ENCODE measurements at places on chromosomes 1 and 21.
A peak's percentile ranks its signal among the peaks of the same experiment; 100 is the strongest.

- DNase-seq: no peak
Measured at GRCh38 chr21:43370091-43370658, 56.8 kb downstream of the SIK1 start.

GRCh38 chr1:17994046-17994445, 113.6 kb upstream of the IGSF21 start:
- DNase-seq: no peak

- no peak for DNase-seq
Measured at GRCh38 chr1:114755006-114755931, 2.5 kb downstream of the CSDE1 start.

GRCh38 chr21:16055014-16055413, 325.2 kb downstream of the USP25 start:
- DNase-seq: no peak

GRCh38 chr1:94940738-94941137, 13.8 kb upstream of the CNN3 start:
- DNase-seq: no peak

DNA sequence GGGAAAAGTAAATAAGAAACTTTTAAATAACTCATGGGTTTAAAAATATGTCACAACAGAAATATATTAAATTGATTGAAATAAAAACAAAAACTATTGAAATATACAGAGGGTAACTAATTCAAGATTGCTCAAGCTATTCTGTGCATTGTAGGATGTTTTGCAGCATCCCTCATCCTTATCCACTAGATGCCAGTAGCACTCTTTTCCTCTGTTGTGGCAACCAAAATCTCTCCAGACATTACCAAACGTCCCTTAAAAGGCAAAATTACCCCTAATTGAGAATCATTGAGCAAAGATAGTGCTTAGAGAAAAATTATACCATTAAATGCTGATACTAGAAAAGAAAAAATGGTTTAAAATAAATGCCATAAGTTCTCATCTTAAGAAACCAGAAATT, 682.6 kb downstream of the RWDD3 start:
- no peak for DNase-seq

DNA sequence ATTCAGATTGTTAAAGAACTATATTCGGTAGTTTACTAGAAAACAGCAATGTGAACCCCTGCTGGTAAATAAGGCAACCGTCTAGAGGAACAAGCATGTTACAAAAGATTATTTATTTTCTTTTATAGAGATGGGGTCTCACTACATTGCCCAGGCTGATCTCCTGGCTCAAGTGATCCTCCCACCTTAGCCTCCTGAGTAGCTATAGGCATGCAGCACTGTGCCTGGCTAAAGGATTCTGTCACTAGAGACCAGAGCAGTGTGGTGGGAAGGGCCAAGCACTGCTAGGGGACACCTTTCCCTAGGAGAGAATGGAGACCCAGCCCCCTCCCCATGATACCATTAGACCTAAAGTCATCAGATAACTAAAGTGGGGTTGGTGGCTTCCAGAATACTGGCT, 28.9 kb downstream of the SLC27A3 start:
- no peak for DNase-seq

DNA sequence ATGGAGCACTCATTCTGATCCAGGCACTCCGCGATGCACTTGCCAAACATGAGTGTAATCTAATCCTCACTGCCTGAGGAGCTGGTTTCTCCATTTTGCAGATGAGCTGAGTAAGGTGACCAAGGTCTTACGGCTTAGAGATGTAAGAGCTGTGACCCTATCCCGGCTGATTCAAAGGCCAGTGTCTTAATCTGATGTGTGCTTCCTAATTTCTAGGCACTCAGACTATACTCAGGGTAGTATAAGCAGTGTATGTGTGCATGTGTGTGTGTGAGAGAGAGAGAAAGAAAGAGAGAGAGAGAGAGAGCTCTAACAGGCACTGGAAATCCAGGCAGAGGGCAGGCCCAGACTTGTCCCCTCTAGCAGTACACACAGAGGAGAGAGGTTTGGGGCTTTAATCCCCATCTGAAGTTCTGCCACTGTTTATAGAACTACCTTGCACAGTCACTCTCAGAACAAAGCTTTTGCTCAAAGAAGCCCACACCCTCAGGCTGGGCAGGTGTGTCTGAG, 188.2 kb downstream of the ZBTB18 start:
- no peak for DNase-seq

DNA sequence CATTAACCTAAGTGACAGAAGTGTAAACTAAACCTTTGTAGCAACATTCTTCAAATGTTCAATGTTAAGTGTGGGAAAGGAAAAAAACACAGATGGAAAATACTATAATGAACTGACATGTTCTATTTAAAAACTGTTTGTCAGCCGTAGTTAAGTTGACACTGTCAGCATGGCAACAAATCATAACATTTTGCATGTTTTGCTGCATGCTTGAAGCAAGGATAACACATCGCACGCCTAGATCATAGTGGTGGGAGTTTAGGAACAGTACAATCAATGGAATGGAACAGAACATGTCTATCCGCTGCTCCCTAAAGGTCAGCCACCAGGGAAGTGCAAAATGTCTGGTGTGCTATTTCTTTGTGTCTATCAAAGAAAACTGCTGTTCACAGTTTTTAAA, 62.5 kb upstream of the ESRRG start:
- no peak for DNase-seq

DNA sequence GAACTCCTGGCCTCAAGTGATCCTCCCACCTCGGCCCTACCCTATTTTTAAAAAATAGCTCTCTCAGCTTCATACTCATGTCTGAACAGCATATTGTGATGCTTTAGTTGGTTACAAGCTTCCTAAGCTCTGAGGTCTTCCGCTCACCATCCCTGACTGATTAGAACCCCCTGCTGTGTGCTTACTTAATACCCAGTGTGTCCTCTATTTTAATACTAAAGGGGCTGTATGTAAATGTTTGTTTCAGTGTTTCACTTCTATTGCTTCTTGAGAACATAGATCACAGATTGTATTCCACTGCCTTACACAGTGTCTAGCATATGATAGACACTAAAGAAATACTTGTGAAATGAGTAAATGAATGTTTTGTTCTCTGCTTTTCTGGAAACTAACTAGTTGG, 29.8 kb downstream of the ZYG11B start:
- DNase-seq: no peak

- DNase-seq: no peak
Measured at GRCh38 chr1:228094432-228095016, 8.6 kb downstream of the C1orf35 start.

GRCh38 chr1:158163000-158163947, 17.4 kb upstream of the CD1D start:
- no peak for DNase-seq

- DNase-seq: no peak
Measured at GRCh38 chr1:201769966-201770365, 59.0 kb upstream of the IPO9 start.

- no peak for DNase-seq
Measured at GRCh38 chr1:169985757-169986156, 88.7 kb downstream of the KIFAP3 start.

- DNase-seq: no peak
Measured at GRCh38 chr1:59967780-59968179, 41.2 kb upstream of the CYP2J2 start.

DNA sequence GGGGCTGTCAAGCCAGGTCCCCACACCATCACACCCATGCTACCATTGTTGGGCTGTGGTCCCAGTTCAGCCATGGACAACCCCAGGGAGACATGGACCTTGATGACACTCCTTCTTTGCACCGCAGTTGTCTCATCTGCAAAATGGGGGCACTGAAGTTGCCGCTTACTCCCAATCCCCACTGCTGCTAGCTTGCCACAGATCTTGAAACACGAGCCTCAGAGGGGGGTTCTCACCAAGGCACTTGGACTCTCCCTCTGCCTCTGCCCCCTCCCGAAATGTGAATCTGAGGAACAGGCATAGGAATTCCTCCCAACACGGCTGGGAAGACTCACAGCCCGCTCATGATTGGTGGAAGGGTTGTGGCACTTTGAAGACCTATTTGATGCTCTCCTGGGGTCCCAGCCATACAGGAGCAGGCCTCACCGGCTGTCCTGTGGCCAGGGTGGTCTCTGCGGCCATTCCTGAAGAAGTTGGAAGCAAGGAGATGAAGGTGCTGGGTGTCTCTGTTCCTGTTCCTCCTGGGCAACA, 31.1 kb downstream of the RUNX3 start:
- DNase-seq: no peak

GRCh38 chr1:19676438-19676922, 11.8 kb downstream of the HTR6 start:
- no peak for DNase-seq

DNA sequence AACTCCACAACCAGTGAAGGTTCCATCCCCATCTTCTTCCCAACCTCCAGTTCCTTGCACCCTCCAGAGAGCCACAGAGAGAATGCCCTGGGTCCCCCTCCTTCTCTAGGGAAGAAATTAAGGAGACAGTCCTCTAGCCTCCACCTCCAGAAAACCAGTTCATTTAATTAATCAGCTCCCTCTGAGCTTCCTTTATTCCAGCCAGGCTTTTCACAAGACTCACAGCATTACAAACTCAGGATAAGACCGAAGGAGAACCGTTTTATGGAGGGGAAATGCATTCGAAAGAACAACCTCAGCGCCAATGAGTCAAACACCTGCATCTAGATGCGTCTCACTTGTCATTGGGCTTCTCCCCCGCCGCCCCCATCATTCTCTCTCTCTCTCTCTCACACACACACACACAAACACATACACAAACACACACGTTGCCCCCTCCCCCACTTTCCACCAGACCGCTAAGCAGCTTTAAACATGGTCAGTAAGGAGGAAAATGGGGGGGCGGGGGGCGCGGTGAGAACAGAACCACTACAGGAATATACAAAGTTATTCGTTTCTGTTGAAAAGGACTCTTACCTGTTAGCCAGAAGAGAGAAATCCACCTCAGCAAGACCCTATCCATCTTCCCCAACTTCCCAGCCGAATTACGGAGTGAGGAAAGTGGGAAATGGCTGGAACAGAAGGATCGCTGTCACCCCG, 544 bp downstream of the ILDR2 start:
- DNase-seq: peak; percentile 34

DNA sequence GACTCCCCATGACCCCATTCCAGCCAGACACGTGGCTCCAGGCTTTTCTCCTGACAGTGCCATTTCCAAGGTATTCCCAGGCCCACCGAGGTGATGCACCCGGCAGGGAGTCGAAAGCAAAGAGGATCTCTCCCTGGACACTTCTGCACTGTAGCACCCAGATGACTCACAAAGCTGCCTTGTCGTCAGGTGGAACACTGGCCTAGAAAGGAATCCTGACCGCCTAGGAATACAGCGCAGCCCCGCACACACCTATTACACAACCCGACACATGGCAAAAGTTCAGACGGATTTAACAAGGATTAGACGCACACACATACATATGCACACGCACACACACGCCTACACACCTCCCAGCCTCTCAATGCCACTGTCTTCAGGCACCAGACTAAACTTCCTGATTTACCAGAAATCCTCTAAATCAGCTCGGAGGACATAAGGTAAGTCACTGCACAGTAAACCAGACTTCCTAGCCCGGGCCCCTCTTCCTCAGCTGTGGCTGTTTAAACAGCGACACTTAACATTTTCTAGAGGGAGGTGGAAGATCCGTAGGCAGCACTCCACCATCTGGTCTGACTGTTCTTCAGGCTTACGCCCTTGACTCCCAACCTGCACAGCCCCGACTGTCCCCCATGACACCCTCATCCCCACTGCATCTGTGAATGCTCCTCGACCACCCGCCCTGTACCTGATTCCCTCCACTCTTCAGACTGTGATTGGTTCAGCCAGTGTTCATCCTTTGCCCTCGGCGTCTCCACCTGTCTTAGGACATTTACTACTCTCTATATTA, 12.7 kb downstream of the FAM89A start:
- DNase-seq: no peak

DNA sequence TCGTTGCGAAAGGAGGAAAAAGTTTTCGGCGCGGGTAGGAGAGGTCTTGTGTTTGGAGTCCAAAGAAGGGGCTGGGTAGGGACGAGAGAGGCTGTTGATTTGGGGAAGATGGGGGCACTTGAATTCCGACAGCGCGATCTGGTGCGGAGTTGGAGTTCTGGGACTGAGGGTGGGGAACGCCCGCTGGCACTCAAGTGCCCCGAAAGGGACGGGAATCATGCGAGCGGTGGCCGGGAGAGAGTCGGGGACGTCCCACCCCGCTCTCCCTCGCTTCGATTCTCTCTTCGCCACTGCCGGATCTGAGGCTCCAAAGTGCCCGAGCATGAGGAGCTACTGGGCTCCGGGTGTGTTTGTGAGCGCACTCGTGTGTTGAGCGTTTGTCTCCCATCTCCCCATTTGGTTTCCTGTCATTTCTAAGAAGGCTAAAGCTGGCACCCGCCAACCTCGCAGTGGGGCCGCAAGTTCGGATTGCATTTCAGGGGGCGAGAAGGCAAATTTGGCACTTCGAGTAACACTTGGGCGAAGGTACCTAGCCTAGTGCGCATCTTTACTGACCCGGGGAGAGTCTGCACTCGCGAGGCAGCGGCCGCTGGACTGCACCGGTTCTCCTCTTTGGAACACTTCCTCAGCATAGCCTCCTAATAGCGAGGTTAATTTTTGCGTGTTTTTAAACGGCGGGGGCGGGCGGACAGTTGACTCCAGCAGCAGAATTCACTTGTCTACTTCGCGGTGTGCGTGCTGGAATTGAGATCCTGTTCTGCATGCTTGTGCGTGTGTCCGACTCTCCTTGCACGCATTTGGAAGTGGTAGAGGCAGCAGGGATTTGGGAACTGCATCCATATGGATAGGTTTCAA, 1.2 kb downstream of the CHRM3 start:
- DNase-seq: no peak

DNA sequence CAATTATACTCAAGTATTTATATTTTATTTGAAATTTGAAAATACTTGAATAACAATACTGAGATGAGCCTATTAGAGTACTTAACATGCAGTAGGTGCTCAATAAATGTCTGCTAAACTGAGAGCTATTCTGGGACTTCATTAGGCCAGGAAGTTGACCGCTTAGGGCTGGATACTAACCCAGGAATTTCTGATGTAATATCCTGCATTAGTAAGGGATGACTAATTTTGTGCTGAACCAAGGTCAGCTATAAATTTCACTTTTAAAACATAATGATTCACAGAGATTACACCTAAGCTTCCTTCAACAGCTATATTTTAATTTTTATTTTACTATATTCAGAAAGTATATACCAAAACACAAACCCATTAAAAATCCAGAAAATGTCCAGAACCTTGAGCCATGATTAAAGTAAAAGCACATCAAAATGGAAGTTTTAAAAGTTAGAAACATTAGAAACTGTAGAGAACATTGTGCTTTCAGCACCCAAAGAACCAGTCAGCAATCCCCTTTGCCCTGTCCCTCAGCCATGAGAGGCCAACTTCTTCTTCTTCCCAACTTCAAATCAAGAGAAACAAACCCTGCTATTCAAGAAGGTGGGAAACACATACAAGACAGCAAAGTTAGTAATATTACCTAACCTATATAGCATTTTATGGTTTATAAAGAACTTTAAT, 35.4 kb downstream of the WNT2B start:
- no peak for DNase-seq

- no peak for DNase-seq
Measured at GRCh38 chr1:51518586-51519047, 449 bp downstream of the EPS15 start.

DNA sequence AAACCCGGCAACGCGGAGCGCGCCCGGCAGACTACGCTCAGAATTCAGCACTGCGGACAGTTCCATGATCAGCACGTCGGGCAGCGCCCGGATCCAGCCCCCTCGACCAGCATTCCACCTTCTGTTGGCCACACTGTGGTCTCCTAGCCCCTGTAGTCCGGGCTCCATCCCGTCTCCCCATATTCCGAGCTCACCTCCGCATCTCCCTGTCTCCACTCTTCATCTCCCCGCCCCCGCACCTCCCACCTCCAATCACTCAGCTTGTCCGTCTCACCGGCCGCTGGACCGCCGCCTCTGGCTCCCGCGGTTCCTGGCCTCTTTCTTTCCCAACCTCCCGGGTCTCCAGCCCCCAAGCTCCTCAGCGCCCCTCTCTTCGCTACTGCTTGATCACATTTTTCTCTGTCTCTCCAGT, 500 bp downstream of the EPHA10 start:
- DNase-seq: peak; percentile 21

Measured in stimulated activated CD8-positive, alpha-beta memory T cell treated with anti-CD3 and anti-CD28 coated beads, Interleukin-7, amount 100 ng/mL, for 48 hours (primary cell).